ENCODE measurements at places on chromosomes 3 and 15. TPM values are rescaled to one million over a fixed set of nuclear protein-coding genes. Genes with fewer than 3 reads are reported as not detected.

Gene GOLGA6D
- total RNA-seq = not detected

Gene CYP1A2
- total RNA-seq = not detected

Gene SEMA3G
- total RNA-seq = 0.19 TPM

Gene CFAP92
- total RNA-seq = 0.56 TPM

Gene MAGI1
- 0.12 TPM for total RNA-seq

Gene CRELD1
- total RNA-seq = 7.9 TPM

Gene PAK2
- 67.9 TPM for total RNA-seq

Gene CCDC9B
- total RNA-seq = 0.62 TPM

Gene APH1B
- 9.4 TPM for total RNA-seq

Gene ACY1
- total RNA-seq = 74.7 TPM

Gene IL5RA
- not detected for total RNA-seq

Gene SERINC4
- 0.14 TPM for total RNA-seq

Gene UNC13C
- total RNA-seq = not detected

Gene CHST14
- total RNA-seq = 7.1 TPM

Gene ZMYND10
- total RNA-seq = 0.74 TPM

Gene IL1RAP
- total RNA-seq = 7.3 TPM

Gene ERC2
- not detected for total RNA-seq

Gene ALPK3
- total RNA-seq = 0.06 TPM

Gene GPR156
- total RNA-seq = not detected

Gene GOLGA6A
- total RNA-seq = not detected

Gene PLS1
- total RNA-seq = 6.2 TPM

Gene GASK1A
- total RNA-seq = not detected

Gene MYH15
- total RNA-seq = 0.14 TPM

Gene PIGB
- total RNA-seq = 20.3 TPM

Gene VPS13C
- 31.5 TPM for total RNA-seq

Gene CLCN2
- 6.8 TPM for total RNA-seq

Gene CATSPER2
- 0.91 TPM for total RNA-seq

Gene SLC26A6
- total RNA-seq = 18.4 TPM

Gene MAN2C1
- total RNA-seq = 123 TPM

Gene GATM
- total RNA-seq = 4.9 TPM

Gene BOC
- not detected for total RNA-seq

Gene KNG1
- total RNA-seq = not detected

Gene CCR8
- not detected for total RNA-seq

Gene ANKRD28
- 33.1 TPM for total RNA-seq

Gene RNF13
- total RNA-seq = 28.8 TPM

Gene MYRIP
- not detected for total RNA-seq

Gene CPNE9
- total RNA-seq = not detected

Gene KCNMB2
- not detected for total RNA-seq

Gene GABRR3
- total RNA-seq = not detected

Gene LDHAL6B
- total RNA-seq = not detected

Gene SLC22A14
- total RNA-seq = not detected

Gene CTSH
- total RNA-seq = 4.3 TPM

Gene TMEM108
- total RNA-seq = not detected

Gene RAB7A
- total RNA-seq = 278 TPM

Gene ITIH1
- total RNA-seq = not detected

Gene ANKRD63
- total RNA-seq = not detected

Gene LTK
- 0.16 TPM for total RNA-seq

Gene CCR3
- not detected for total RNA-seq

Gene NEIL1
- 5.4 TPM for total RNA-seq

Gene ABHD17C
- 6.9 TPM for total RNA-seq

Gene AMIGO3
- not detected for total RNA-seq

Data from activated naive CD8-positive, alpha-beta T cell treated with anti-CD3 and anti-CD28 coated beads for 36 hours (primary cell).